ENCODE measurements at places on chromosomes 6 and 20.

- DNase-seq: no peak
These were observed 42.8 kb downstream of the MAP3K5 start for GRCh38 chr6:136749359-136749997.

DNA sequence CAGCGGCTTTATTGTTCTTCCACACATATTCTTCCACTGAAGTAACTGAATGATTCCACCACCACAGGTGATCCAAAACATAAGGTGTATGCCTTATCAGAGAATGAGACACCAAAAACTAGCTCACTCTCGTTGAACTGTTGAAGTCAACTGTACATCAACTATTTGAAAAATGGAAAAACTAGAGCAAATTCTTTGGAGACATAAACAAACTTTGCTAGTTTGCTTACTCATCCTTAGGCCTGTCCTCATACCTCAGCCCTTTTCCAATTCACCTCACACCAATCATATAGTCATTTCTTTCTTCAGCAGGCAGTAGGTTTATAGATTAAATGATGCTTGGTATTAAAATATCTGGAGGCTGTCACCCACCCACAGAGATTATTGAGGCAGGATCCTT is 77.1 kb upstream of the RNF217 start:
- no peak for DNase-seq

DNA sequence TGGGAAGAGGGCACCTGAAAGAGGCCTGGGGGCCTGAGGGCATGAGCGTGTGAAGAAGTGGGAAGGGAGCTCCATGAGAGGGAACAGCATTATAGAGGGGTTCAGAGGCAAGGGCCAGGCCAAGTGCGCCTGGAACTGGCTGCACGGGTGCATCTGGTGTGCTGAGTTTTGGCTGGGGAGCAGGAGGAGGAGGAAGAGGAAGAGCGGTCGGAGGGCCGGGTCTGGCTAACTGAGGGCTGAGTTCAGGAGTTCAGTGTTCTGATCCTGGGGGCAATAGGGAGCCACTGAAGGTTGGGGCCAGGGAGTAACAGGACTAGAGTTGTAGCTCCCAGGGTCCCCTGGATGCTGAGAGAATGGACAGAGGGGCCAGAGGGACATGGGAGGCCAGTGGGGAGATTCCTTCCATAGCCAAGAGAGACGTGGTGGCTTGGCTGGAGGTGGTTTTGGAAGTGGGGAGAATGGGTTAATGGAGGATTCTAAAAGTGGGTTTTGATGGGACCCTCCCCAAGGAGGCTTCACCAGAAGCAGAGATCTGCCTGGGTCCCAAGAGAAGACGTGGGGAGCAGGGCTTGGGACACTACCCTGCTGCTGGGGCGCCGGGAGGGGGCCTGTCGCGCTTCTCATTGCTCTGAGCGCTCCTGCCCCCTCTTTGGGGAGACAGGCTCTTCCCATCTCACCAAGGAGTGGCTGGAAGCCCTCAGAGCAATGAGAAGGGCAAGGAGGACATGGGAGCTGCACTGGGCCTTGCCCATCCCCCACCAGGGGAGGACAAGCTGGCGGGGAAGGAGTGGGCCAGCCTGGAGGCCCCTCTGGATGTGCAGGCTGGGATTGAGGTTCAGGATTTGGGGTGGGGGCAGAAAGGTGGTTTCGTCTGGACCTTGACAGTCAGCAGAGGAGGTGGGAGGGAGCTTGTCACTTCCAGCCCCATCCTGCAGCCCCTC is 28.7 kb downstream of the ZBP1 start:
- no peak for DNase-seq

DNA sequence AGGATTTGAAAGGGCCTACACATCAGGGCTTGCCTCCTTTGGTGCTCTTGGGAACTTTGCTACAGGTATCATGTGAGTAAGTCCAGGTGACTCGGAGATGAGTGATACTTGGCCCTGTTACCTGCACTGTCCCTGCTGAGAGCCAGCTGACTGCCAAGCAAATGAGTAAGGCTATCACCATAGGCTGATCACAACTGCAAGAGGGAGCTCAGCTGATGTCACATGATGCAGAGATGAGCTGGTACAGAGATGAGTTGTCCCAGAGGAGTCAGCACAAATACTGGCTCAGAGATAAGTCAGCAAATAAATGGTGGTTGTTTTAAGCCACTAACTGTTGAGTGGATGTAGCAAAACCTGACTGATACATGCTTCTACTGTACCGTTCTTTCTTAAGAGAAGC is 41.4 kb downstream of the LAMP5 start:
- no peak for DNase-seq

DNA sequence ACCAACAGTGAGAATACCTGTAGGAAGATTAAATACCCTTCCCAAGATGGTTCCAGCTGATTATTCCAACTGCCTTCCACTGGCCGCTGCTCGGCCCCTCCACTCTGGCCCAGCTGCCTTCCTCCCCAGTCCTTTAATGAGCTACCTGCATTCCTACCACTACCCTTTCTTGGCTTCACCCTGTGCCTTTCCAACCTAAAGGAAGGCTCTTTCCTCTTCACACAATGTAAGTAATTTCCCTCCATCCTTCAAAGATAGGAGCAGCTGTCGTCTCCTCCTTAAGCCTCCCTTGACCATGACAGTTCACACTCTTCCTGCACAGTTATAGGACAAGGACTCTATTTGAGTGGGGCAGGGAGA is 16.2 kb upstream of the SNX9 start:
- DNase-seq: no peak

DNA sequence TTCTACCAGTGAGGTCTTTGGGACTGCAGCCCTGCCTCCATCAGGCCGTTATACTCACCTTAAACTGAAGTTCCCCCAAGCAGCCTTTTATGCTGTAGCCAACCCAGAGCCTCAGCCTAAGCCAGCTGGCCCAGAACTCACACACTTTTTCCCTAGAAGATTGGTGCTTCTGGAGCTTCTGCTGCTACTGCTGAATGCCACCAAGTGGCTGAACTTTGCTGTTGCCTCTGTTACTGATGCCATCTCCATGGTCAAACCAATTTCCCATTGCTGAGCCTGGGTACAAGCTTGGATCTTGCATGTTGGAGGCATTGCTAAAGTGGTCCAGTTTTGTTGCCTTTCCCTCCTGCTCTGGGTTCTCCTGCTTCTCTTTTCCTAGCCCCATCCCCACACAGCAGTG is 15.0 kb upstream of the TBX18 start:
- DNase-seq: no peak

- no peak for DNase-seq
These were observed 14.4 kb downstream of the PPP1R3G start for GRCh38 chr6:5099537-5099936.

DNA sequence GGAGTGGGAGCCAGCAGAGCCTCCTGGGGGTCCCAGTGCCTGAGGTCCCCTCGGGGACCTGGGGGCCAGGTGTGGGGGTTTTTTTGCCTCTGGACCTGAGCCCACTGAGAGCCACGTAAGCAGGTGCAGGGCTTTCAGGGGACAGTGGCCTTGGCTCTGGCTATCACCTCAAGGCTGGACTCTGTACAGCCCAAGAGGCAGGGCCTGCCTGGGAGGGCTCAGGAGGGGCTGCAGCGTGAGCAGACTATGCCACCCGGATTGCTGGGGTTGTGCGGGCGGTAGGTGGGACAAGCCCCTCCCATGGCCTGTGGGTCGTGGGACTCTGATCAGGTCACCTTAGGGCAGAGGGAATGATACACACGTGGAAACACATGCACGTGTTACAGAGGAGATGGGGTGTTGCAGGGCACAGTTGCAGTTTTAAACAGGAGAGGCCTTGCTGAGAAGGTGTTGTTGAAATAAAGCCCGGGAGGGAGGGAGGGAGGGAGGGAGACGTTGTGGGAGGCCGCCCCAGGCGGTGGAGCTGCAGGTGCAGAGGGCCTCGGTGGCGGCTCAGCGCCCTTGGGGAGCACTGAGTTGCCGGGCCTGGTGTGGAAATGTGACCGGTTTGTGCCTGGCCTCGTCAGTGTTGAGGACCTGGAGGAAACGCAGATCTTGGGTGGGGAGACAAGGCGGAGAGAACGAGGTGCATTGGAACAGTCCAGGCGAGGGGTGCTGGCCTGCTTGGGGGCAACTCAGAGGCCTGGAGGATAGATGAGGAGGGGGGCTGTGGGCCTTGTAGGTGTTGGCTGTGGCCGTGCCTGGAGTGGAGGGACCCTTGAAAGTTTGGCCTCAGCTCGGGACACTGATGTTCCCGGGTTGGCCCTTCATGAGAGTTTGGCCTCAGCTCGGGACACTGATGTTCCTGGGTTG is 2.3 kb downstream of the TCEA2 start:
- DNase-seq: no peak

DNA sequence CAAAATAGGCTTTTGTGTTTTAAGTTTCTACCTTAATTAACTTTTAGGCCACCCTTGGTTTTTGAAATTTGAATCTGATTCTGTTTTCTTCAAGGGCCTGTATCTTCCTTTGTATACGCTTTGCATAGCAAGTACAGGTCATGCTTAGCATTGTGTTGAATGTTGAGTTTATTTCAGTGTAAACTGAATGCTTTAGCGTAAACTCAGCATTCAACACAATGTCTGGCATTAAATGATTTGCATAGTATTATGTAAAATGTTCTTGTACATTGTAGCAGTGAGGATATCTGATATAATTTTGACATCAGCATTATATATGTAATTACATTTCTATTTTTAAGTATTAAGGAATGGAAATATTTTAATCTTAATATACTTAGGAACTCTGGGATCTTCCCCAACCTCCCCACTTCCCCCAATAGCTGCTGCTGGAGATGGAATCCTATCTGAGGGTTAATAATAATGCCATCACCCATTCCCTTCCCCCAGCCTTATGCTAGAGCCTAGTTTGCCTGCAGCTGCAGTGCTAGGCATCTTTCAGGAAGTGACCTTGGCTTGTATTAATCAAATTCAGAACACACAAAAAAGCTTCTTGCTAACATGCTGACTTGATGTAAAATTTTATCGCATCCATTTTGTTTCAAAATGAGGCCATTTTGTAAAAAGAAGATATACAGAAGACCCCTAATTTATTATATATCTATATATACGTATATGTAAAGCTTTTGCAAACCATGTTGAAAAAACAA is 73.1 kb downstream of the NCOA3 start:
- DNase-seq: no peak

DNA sequence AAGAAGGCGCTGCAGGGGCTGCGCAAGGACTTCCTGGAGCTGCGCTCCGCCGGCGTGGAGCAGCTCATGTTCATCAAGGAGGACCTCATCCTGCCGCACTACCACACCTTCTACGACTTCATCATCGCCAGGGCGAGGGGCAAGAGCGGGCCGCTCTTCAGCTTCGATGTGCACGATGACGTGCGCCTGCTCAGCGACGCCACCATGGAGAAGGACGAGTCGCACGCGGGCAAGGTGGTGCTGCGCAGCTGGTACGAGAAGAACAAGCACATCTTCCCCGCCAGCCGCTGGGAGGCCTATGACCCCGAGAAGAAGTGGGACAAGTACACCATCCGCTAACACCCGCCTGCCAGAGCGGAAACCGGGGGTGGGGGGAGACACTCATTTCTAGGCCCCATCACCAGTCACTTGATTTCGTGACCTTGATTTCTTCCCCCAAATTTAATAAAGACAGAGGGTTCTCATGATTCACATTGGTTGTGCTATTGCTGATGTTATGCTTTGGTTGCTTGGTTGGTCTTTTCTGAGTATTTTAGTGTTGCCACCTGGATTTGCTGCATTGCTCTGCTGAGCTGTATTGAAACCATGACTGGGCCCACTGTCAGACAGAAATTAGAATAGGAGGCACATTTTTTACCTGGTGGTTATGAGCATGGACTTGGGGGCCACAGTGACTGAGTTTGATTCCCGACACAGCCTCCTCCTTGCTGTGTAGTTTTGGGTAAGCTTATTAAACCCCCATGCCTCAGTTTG is 1.5 kb downstream of the FAM50B start:
- DNase-seq: no peak

GRCh38 chr6:106147476-106147875 is 61.3 kb downstream of the PRDM1 start:
- DNase-seq: no peak

GRCh38 chr6:127566651-127567050 is 10.3 kb upstream of the C6orf58 start:
- no peak for DNase-seq

- DNase-seq: no peak
These were observed 12.0 kb downstream of the LMBRD1 start for GRCh38 chr6:69784595-69785377.

DNA sequence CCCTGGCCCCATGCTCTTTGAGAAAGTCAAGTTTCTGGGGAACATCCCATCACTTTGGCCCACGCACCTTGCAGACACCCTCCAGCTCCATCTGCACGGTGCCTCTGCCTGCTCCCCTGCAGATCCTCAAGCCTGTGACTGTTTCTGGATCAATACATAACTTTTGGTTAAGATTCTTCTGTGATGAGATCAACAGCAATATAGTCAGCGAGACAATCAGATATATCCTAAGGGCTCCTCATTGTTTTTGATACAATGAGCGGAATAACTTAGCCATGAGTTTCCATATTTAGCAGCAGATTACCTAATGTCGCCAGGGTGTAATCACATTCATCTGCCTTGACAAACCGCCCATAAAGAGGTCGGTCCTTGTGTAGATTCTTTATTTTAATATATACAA is 109.3 kb upstream of the MTHFD1L start:
- no peak for DNase-seq

- DNase-seq: no peak
These were observed 124.0 kb downstream of the EDN1 start for GRCh38 chr6:12414096-12414675.

- DNase-seq: no peak
These were observed 7.6 kb downstream of the MAPK14 start for GRCh38 chr6:36035225-36035624.

- DNase-seq: no peak
These were observed 253.6 kb upstream of the PRND start for GRCh38 chr20:4468114-4468513.

GRCh38 chr6:29211488-29211887 is 40.8 kb downstream of the OR2J2 start:
- no peak for DNase-seq

DNA sequence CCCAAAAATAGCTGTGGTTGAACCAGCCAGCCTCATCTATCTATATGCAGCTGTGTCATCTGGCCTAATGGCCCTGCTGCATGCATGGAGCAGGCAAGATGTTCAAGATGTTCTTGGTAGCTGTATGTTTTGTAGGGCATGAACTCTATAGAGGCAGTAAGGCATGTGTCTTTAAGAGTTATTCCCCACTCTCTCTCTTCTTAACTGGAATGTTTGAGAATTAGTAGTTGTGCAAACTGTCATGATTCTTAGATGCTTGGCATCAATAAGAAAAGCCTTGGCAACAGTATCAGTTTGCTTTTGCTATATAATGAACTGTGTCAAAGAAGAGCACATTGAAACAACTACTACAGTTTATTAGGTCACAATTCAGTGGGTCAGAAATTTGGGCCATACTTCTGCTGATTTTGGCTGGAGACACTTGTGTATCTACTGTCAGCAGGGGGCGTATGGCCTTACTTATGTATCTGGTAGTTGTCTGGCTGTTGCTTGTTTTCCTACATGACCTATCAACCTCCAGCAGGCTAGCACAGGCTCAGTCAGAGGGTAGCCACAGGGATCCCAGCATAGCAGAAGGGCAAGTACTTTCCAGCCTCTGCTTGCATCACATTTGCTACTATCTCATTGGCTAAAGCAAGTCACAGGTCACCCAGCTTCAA is 56.1 kb upstream of the LAMP5 start:
- DNase-seq: peak; percentile 59

- DNase-seq: no peak
These were observed 45.0 kb downstream of the TSHZ2 start for GRCh38 chr20:53017206-53017605.

- no peak for DNase-seq
These were observed 122.7 kb downstream of the SMOC2 start for GRCh38 chr6:168563656-168564055.

All from HepG2 (cell line).